ENCODE measurements at places on chromosomes 16 and 17.

DNA sequence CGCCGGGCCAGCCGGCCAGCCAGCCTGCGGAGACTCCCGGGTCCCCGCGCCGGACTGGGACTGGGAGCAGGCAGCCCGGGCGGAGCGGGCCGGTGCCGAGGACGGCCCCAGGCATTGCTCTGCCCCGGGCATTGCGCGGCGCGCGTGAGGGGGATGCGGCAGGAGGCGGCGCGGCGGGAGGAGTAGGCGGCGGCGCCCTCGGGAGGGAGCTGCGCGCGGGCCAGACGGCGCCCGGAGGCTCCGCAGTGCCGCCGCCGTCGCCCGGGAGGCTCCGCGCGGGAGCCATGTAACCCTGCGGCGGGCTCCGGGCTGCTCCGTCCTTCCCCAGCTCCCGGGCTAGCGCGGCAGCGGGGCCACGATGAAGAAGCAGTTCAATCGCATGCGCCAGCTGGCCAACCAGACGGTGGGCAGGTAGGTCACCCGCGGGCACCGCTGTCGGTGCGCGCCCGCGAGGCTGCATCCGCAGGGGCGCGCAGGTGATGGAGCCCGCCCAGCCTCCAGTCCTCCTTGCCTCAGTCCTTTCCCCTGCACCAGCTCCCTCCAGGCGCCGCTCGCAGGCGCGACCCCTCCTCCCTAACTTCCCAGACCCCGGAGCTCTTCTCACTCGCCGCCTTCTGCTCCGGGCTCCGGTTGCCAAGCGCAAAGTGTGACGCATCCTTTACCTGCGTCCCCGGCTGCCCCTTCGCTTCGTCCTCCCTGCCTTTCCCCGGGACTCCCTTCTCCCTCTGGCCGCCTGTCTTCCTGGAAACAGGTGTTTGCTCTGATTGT, at the start of gene ARHGAP44:
TSS of gene ARHGAP44 (plus strand) at position 18 of the 768 bp plus-strand sequence. CDS start at position 359, 341 bp downstream.
- no peak for DNase-seq

GRCh38 chr16:82695806-82696205, 69.0 kb downstream of the CDH13 start:
- no peak for DNase-seq

DNA sequence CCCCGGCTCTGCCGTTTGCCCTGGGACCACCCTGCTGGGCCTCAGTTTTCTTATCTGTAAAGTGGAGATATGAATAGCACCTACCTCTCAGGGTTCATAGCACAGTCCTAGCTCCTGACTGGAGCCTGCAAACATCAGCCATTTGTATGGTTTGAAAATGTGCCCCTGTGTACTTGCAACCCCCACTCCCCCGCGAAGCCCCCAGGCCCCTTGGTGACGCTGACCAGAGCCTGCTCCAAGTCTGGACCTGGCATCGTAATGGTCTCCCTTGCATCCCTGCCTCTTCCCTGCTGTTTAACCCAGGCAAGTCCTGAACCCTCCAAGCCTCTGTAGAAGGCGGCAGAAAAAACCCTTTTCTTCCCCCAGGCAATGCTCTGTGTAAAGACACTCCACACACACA, 128.0 kb downstream of the IRF8 start:
- DNase-seq = no peak

DNA sequence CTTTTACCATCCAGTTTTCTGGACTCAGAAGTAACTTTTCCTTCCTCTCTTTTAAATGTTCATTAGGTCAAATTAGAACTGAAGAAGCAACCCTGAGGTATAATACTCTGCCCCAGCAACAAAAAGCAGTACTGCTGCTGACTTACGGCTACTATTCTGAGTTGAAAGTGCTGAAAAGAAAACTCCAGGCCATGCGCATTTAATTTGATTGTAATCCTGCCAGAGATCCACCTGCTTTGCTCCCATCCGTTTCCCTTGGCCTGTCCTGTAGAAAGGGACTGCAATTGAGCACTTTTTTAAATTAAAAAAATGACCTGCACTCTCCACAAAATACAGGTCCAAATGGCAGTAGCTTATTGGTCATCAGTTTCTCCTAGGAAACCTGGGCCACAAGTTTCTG, 61.6 kb downstream of the PITPNC1 start:
- no peak for DNase-seq

- DNase-seq = no peak
Measured at GRCh38 chr17:50028736-50029120, 27.2 kb upstream of the ITGA3 start.

- no peak for DNase-seq
Measured at GRCh38 chr17:27446569-27447301, 9.5 kb upstream of the KSR1 start.

- DNase-seq = no peak
Measured at GRCh38 chr17:73210002-73210678, 17.3 kb downstream of the COG1 start.

- DNase-seq = no peak
Measured at GRCh38 chr17:45688353-45688752, 95.8 kb upstream of the CRHR1 start.

DNA sequence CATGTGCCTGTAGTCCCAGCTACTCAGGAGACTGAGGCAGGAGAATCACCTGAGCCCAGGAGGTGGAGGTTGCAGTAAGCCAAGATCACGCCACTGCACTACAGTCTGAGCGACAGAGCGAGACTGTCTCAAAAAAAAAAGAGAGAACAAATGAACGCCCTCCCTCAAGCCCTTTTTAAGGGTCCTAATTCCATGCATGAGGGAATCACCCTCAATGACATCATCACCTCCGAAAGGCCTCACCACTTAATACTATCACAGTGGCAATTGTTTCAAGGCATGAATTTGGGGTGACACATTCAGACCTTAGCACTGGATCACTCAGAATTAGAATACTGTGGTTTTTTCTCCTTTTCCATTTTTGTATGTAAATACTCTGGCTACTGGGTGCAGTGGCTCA, 57.8 kb downstream of the CHD9NB start:
- no peak for DNase-seq

GRCh38 chr17:32479074-32479617, 7.6 kb upstream of the CDK5R1 start:
- no peak for DNase-seq

DNA sequence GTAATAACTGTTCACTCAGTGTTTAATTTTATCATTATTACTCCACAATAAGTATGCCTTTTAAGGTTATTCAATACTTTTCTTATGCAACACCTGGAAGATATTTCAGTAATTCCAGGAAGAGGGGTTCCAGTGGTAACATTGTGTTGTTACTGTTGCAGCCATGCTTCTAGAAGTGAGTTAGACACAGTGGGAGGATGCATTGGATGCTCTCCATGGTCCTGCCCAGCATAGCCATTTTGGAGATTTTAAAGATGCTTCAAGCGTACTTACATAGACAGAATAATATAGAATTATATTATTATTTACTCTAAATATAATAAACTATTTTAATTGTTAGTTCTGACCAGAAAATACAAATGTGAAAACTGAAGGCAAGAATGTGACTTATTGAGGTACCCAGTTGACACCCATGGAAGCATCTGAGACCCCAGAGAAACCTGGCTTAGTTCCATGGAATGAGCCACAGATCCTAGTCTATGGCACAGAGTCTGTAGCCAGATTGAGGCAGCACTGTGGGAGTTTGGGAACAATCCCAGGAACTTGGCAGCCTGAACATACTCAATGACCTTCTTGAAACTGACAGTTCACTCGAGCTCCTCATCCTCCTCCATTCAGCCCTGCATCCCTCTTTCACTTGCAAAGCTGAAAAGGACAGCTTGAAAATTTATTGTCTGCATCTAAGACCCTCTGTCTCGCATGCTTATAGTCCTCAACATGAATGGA, 190.1 kb upstream of the HS3ST4 start:
- DNase-seq = no peak

DNA sequence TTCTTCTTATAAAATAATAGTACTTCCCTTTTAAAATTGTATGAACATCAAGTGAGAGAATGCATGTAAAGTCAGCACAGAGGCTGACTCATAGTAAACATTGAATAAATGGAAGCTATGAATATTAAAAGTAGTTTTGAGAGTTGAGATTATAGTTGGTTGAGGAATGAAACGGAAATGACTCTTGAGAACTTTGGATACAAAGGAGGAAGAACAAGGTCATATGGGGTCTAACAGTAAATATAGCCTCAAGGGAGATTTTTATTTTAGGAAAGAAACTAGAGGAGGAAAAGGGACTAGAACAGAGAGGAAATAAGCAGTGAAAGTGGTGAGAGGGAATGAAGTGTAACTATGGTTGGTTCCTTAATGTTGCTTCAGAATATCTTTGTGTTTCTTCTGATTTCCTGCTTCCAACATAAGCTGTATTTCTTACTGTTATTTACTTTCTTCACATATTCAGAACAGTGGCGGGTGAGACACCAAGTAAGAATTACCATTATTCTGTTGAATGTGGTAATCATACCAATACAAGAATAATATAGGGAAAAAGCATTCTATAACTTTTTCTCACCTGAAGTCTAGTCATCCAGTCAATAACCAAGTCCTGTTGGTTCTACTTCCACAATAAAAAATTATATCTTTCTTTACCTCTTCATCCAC, 165.1 kb downstream of the CHD9 start:
- DNase-seq = no peak

DNA sequence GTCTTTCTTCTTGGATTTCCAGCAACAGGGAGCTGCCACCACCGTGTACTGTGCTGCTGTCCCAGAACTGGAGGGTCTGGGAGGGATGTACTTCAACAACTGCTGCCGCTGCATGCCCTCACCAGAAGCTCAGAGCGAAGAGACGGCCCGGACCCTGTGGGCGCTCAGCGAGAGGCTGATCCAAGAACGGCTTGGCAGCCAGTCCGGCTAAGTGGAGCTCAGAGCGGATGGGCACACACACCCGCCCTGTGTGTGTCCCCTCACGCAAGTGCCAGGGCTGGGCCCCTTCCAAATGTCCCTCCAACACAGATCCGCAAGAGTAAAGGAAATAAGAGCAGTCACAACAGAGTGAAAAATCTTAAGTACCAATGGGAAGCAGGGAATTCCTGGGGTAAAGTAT, 389.0 kb downstream of the MAF start:
- DNase-seq = no peak

DNA sequence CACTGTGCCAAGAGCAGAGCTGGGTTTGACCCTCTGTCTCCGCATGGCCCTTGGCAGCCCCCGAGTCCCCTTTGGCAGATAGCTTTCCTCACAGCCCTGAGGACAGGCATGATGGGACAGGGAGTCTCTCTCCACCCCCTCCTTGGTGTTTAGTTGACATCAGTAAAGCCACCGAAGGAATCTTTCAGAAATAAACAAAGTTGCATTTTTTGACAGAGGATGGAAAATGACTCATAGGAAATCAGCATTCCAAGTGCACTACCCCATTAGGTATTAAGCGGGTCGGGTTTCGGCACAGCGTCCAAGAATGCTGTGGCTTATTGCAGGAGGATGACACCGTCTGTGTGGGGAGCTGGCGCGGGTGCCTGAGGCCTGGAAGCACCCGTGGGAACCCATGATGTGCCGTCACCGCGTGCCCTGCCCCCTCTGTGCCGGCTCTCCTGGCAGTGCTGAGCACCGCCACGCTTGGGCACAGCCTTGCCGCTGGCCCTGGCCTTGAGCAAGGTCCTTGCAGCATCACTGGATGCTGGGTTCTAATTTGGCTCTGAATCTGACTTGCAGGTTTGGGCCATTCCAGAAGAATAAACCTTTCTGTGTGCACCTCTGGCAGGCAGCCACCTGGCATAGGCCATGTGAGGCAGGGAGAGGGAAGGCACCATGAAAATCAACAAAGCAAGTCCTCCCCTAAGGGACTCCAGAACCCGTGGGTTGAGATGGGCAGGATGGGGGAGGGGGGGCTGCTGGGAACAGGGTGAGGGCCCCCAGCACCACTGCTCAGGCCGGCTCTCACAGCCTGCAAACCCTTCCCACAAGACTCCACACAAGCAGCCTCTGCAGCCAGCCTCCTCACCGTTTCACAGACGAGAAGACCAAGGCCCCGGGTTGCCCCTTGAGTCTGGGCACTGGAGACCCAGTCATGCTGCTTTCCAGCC, 50.5 kb upstream of the ZNF469 start:
- no peak for DNase-seq

- DNase-seq = no peak
Measured at GRCh38 chr16:14042706-14043105, 28.4 kb upstream of the MRTFB start.

DNA sequence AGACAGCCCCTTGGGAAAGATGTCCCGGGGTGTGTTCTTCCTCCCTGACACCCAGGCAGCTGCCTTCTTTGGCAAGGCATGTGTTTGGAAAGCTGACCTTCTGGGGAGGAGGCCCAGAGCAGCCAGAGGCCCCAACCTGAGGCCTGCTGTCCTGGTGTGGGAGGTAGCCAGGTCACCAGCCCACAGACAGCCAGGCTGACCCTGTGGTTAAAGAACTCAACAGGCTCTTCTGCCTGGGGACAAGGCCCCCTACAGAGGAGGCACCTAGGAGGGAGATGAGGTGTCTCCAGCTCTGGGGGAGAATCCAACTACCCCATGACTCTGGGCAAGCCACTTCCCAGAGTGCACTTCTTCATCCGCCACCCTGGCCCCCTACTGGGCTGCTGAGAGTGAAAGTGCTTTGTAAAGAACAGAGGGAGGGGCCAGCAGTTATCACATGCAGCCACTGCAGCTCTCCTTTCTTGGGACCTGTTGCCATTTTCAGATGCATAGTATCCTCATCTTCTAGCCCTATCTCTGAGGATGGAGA, 13.1 kb upstream of the SREBF1 start:
- peak; percentile 44 for DNase-seq

- DNase-seq = no peak
Measured at GRCh38 chr17:81870131-81870980, 781 bp downstream of the ARHGDIA start.

- DNase-seq = no peak
Measured at GRCh38 chr17:57251211-57251787, 5.0 kb upstream of the MSI2 start.

DNA sequence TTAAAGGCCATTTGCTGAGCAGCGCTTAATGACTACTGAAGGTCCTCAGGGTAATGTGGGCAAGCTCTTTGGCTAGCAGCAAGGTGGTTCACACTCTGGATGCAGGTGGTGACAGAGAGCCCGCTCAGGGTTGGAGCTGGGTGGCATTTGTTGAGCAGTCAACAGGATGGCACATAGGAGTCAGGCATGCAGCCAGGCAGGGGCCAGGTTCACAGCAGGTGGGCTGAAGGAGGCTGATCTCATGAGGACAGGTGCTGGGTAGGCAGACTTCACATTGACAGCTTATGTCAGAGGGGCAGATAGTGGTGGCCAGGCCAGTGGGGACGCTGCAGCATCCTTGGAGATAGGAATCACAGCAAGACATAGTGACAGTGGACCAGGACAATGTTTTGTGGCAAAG, 4.5 kb downstream of the KRTAP3-1 start:
- peak; percentile 89 for DNase-seq

DNA sequence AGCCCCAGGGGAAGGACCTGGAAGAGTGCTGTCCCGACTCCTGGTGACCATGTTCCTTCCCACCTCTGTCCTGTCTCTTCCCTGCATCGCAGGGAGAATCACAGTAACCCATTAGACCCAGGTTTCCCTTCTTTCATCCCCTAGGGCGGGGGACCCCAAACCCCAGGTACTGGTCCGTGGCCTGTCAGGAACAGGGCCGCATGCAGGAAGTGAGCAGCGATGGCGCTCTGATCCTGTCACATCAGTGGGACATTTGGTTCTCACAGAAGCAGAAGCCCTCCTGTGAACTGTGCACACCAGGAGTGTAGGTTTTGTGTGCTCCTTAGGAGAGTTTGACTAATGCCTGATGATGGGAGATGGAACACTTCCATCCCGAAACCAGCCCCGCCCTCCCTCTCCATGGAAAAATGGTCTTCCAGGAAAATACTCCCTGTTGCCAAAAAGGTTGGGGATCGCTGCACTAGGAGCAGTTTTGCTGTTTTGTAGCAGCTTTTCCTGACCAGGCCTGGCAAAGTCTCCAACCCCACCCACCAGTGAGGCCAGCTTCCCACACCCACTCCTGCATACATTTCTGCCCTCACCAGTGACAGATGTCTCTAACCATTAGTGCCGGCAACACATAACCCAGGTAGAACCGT, 10.5 kb downstream of the MNT start:
- DNase-seq = no peak

All from NCI-H1436 treated with DMSO at 0.1 percent for 48 hours (cell line).